ENCODE measurements at places on chromosomes 7 and 10.

- no peak for DNase-seq
Measured at GRCh38 chr10:20795391-20795790, 101.7 kb downstream of the NEBL start.

GRCh38 chr10:59016043-59016442 is 160.4 kb upstream of the PHYHIPL start:
- no peak for DNase-seq

DNA sequence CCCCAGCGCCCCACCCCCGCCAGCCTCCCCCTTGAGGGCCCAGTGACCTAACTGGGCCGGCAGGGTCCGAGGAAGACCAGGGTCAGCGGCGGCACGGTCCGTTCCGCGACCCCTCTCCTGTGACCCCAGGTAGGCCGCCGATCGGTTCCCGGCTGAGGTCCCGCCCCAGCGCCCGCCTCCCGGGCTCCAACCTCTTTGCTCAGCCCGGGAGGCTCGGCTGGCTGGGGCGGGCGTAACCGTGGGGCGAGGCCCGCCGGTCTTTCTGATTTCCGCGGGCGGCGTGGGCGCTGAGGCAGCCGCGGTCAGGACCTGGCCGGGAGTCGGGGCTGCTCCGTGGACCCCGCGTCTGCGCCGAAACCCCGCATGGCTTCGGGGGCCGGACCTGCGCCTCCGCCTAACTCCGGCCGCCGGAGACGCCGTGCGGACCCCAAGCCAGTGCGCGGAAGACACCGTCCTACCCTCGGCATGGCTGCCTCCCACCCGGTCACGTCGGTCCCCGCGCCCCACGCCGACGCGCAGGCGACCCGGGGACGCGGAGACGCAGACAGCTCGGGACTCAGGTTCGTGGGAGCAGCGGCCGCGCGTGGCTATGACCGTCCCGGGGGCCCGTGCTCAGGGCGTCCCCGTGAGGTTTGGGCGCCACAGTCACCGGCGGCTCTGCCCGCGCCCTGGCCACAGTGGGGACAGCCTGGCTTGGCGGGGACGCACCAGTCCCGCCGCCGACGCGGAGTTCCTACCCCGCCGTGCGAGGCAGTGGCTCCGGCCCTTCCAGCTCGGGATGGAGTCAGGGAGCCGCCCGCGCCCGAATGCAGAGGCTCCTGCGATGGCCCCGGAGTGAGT is 1.0 kb upstream of the VENTX start:
- DNase-seq = no peak

GRCh38 chr7:92888-93672 is 99.3 kb upstream of the FAM20C start:
- DNase-seq = no peak

GRCh38 chr10:101164020-101164419 is 32.9 kb downstream of the TLX1 start:
- no peak for DNase-seq

- DNase-seq = no peak
Measured at GRCh38 chr10:109587366-109587765, 335.9 kb downstream of the XPNPEP1 start.

- DNase-seq = no peak
Measured at GRCh38 chr7:66894463-66895080, 26.5 kb upstream of the TMEM248 start.

DNA sequence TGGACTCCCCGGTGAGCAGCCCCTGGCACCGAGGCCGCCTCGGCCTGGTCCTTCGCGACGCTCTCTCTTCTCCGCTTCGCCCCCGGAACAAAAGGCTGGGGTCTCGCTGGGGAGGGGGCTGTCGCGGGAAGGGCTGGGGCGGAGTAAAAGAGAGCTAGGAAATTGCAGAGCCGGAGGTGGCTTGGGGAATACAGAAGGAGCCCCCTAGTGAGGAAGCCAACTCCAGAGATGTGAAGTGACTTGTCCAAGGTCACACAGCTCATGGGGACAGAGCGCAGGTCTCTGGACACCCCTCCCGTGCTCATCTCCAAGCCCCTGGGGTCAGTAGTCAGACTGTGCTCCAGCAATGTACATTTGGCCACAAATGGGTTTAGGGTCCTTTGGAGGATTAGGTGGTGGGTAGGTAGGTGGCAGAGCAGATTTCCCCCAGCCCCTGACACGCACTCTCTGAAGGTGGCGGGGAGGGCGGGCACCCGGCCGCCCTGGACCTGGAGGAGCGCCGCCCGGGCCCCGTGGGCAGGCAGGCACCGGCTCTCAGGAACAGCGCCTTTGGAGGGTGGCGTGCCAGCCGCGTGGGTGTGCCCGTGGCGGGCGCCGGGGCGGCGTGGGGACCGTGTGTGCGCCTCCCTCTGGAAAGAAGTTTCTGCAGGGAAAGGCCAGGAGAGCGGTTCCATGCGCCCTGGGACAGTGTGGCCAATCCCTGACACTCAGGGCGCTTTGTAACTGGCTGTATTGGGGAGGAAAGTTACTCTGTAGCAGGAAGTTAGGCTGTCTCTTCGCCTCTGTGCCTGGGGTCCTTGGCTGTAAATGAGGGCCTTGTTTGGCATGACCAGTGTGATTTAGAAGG is 910 bp downstream of the WIPF3 start:
- no peak for DNase-seq

- no peak for DNase-seq
Measured at GRCh38 chr10:119640875-119641526, 10.2 kb upstream of the BAG3 start.

GRCh38 chr10:58897236-58897635 is 279.2 kb upstream of the PHYHIPL start:
- DNase-seq = no peak

GRCh38 chr7:100547872-100548271 is 8.9 kb downstream of the AGFG2 start:
- DNase-seq = no peak

DNA sequence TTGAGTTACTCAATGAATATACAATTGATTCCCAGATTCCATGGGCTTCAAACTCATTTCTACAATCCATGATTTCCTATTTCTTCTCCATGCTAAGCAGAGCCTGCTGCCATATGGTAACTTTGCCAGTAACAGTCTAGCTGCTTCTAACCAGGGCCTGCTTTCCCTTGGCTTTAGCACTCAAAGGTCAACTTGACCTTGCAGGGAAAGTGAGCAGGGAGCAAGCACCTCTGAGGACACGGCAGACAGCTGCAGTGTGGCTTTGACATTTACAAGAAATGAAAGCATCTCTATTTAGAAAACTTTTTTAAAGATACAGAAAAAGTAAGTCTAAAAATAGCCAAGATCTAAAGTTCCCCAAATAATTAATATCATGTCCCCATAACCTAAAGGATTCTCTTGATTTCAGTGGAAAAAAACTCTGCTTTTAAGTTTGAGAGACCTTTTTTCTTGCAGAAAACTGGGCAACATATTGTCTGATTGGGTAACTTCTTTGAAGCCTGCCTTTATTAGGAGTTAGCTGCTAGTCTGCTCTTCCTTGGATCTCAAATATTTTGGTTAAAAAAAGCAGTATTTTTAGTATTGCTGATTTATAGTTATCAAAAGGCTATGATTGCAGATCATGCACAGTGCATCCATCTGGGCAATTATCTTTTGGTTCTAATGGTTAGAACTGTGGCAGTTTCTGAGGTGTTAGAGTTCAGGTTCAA is 257.9 kb downstream of the AHR start:
- no peak for DNase-seq

GRCh38 chr7:134632937-134633540 is 13.6 kb upstream of the BPGM start:
- DNase-seq = no peak

DNA sequence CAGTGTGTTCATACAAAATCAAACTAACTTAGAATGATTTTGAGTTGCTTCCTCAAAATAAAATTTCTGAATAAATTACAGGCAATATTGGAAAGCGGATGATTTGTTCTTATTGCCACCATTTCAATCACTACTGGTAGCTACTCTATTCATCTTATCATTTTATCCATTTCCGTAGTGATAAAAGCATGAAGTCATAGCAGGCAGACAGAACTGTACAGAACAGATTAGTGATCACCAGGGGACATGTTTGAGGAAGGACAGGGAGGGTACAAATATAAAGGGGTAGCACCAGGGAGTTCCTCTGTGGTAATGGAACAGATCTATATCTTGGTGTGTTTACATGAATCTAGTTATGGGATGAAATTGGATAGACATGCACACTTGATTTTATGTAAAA is 138.5 kb downstream of the WNT2 start:
- no peak for DNase-seq
